ENCODE measurements at places on chromosomes 12 and 14.

DNA sequence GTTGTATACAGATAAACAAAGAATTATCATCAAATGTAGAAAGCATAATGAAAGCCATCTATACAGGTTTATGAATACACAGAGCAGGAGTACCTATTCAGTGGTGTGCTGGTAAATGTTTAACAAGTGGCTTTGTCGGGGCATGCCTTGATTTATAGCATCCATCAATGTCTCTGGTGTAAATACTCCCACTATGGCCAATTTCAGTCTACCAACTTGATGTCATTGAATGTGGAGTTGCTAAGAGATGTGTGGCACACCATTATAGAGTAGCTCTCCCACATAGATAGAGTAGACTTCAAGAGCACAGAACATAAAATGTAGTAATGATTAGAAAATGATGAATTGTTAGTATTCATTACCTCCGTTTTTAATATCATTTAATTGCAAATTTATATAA, 9.3 kb downstream of the GRIP1 start:
- DNase-seq = no peak

DNA sequence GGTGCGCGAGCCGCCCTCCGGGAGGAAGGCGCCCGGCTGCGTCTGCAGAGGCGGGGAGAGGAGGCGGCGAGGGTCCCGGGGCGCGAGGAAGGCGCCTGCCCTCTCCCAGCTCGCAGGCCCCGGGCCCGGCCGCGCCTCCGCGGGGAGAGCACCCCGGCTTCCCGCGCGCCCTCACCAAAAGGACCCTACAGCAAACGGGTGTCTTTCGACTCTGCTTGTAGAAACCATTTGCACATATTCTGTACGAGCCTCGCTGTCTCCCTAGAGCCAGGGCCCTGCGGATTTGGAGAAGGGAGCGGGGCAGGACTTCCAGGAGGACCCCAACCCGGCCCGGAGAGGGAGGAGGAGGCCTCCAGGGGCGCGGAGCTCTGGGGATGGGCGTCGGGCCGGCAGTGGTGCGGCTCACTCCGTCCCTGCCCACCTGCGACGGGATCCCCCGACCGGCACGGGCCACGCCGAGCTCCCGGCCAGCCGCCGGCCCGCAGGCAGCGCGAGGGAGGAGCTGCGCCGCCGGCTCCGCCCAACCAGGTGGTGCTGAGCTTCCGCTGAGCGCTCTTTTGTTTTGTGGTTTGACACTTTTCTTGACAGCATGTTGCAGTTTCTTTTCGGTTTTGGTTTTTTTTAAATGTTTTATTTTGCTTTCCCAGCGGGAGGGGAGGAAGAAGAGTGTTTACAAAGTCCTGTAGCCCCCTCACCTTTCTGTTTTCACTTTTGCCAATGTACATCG, 103.3 kb upstream of the FKBP4 start:
- peak; percentile 38 for DNase-seq

- peak; percentile 13 for DNase-seq
Measured at GRCh38 chr12:43835656-43836474, at the start of gene TMEM117. Gene TMEM117 (plus strand): TSS chr12:43836081.

GRCh38 chr12:128830505-128830893, 6.7 kb upstream of the SLC15A4 start:
- DNase-seq = no peak

GRCh38 chr12:28033538-28033915, 61.0 kb upstream of the PTHLH start:
- DNase-seq = no peak

- DNase-seq = no peak
Measured at GRCh38 chr14:88630565-88630964, 67.7 kb downstream of the ZC3H14 start.

DNA sequence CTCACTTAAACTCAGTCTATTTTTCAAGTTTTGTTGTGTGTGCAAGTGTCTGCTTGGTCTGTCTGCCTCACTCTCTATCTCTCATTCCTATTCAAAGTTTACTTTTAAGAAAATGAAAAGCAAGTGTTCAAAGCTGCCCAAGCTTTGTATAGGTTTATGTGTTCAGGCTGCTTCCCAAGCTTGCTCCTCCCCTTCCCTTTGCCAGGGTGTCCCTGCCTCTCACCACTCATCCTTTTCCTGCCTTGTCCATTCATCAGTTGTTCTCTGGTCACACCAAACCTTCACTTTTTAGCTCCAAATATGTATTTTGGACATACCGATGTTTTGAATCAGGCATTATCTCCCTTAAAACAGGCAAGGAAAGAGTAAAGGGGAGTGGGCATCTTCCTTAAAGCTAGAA, 41.3 kb downstream of the STK38L start:
- DNase-seq = no peak

GRCh38 chr12:112887550-112887949, 19.2 kb upstream of the OAS1 start:
- DNase-seq = no peak

GRCh38 chr12:77720258-77720657, 110.4 kb upstream of the NAV3 start:
- DNase-seq = no peak

GRCh38 chr12:47100160-47100559, 20.4 kb upstream of the AMIGO2 start:
- DNase-seq = no peak

DNA sequence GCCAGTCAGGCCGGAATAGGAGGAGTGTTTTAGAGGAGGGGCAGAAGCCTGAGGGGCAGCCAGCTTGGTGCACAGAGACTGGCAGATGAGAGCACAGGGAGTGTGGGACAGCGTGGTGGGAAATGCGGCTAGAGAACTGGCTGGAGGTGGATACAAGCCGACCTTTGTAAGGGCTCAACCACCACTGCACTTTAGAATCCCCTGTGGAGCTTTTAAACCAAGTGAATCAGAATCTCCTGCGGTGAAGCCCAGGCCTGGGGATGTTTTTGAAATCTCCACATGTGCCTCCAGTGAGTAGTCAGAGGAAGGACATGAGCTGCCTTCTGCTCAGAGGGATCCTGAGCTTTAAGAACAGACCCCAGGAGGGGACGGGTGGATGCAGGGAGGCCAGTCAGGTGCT, 10.9 kb upstream of the PCED1B start:
- DNase-seq = no peak

- no peak for DNase-seq
Measured at GRCh38 chr12:75571656-75572205, 60.3 kb upstream of the KRR1 start.

DNA sequence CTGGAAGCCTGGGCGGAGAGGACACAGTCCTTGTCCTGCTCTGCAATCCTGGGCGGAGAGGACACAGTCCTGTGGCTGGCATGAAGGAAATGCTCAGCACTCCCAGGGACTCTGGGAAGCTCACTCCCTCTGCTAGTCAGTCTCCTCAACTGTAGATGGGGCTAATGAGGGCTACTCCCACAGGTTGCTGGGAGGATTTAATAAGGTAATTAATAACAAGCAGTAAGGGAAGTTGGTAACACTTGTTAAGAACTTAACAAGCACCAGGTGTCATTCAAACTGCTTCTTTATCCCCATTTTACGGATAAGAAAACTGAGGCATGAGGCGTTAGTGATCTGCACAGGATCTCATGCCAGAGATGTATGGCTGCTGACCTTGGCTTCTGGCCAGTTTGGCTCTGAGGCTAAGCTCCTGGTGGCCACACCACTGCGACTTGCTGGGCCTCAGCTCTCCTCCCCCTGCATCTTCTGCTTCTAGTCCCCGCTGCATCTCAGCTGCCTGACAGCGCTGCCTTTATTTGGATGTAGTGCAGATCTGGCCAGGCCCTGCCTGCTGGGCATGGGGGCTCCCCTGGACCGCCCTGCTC, 54.1 kb upstream of the BEGAIN start:
- no peak for DNase-seq

DNA sequence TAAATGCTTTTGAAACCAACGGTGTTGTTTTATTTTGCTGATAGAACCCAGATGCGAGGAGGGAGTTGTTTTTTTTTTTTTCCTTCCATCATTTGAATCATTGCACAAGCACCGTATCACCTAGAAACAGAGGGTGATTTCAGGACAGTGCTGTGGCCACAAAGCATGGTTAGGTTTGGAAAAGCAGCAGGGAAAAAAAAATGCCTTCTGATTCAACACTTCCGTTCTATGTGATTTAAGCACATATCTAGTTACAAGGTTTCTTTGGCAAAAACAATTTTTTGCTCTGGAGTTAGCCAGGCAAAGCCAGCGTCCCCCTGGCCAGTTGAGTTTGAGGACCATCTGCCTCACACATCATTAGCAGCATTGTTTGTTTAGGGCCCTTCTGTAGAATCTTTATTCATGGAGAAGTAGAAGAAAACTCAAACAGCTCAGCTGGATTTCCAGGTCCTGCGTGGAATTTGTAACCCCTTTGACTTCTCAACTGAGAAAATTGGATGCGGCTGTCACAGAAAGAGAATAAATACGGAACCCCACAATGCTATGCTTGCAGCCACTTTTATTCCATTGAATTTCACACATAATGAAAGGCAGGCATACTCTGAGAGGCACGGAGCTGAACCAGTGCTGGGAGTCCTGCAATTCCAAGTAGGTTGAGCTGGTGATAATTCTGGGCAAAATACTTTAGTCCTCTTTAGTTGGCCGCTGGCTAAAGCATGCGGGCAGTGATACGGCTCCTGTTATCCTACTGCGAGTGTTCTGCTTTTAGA, 17.0 kb upstream of the WNT5B start:
- no peak for DNase-seq

GRCh38 chr12:43316520-43316919, 235.5 kb downstream of the ADAMTS20 start:
- DNase-seq = no peak

GRCh38 chr14:103260629-103261124, 73.4 kb upstream of the EIF5 start:
- DNase-seq = no peak

GRCh38 chr12:69497308-69498026, 27.3 kb downstream of the FRS2 start:
- DNase-seq = no peak

DNA sequence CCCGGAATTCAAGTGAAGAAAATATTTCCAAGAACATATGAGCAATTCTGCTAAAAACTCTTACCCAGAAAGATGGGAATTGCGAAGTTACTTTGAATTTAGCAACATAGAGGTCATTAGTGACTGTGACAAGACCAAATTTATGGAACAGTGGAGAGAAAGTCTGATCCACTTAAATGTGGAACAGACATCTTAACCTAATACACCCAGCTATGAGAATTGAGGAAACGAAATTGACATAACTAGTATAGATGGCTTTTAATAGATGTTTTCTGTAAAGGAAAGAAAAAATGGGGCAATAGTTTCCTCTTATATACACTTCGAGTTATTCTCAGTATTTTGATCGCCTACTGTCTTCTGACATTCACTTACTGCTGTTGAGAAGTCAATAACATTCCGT, 4.6 kb downstream of the OVCH1 start:
- DNase-seq = no peak

- no peak for DNase-seq
Measured at GRCh38 chr12:96234591-96235483, 40.7 kb downstream of the ELK3 start.

GRCh38 chr14:103735022-103735421, 19.4 kb downstream of the ZFYVE21 start:
- DNase-seq = no peak

GRCh38 chr14:69333791-69334337, 64.2 kb downstream of the ERH start:
- DNase-seq = no peak

DNA sequence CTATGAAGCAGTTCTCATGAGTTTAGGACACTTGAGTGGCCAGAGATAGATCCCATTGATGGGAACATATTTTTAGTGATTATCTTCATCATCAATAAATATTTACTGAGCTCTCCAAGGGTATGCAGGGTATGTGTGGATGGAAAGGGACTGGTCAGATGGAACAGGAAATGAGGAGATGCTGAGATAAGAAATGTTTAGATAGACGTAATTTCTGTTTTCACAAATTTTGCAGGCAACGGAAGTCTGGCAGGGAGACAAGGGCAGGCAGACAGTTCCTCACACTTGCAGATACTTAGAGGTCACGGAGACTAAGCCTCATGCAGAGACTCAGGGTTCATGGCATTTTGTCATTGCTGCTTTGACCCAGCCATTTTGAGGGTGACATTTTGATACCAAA, 24.3 kb downstream of the BCL2L14 start:
- DNase-seq = no peak

- no peak for DNase-seq
Measured at GRCh38 chr14:100293497-100294212, 12.6 kb downstream of the SLC25A29 start.

DNA sequence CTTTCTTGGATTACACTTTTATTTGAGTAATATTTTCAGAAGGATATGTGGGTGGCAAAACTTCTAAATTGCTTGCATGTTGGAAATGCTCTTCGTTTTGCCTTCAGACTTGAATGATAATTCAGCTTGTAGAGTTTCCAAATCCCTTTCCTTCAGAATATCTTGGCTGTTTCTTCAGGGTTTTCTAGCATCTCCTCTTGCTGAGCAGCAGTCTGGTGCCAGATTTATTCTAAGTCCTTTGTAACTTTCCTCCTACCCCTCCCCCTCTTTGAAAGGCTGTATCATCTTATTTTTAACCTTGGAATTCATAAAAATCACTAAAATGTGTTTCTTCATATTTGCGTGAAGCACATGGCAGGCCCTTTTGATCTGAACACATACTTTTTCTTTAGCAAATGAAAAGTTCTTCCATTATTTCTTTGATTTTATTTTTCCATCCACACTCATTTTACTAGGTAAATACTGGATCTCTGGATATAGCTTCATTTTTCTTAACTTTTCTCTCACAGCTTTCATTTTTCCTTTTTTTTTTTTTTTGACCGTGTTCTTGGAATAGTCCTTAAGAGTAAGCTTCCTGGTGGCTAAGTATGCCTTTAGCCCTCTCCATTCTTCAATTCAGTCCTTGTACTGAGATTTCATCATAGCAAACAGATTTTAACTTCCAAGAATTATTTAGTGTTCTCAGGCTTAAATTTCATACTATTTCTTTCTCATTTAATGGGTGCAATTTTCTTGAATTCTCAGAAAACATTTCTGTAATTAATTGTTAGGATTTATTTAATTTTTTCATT, 102.0 kb downstream of the SLC38A4 start:
- DNase-seq = no peak

DNA sequence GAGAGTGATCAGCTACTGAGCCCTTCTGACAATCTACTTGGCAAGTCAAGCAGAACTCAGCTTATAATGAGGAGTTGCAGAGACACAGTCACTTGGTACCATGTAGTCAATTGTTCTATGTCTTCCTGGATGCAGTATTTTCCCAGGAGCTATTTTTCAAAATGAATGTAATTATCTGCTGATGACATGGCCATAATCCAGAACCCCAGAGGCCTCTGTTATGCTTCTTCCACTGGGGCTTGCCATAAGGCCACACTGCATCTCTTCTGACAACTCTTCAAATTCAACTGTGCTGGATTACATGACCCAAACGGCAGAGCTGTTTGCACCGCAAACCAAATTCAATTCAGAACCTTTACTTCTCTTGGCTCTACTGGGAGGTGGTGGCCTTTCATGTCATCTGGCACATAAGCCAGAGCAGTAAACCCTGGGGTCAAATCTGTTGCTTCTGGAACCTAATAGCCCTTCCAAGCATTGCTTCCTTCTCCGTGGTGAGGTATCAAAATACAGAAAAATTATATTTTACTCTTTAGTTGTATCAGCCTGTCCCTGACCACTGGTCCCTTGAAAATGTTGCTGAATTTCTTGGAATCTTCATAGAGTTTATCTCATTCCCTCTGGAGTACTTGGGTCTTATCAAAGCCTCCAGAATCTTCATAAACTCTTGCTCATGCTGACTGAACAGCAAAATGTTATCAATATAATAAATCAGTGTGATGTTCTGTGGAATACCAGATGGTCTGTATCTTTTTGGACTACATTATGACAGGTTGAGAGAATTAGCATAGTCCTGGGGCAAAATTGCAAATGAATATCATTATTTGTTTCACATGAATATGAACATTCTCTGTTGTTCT, 79.4 kb upstream of the DCN start:
- DNase-seq = no peak

All from stimulated activated CD4-positive, alpha-beta T cell treated with anti-CD3 and anti-CD28 coated beads, Interleukin-12 subunit alpha, Interleukin-12 subunit beta, amount 100 ng/mL, for 48 hours (primary cell).